GM12864 (cell line): ENCODE measurements at places on chromosomes 4 and X.

- no peak for DNase-seq
Measured at GRCh38 chrX:68846536-68846935, 17.7 kb downstream of the EFNB1 start.

DNA sequence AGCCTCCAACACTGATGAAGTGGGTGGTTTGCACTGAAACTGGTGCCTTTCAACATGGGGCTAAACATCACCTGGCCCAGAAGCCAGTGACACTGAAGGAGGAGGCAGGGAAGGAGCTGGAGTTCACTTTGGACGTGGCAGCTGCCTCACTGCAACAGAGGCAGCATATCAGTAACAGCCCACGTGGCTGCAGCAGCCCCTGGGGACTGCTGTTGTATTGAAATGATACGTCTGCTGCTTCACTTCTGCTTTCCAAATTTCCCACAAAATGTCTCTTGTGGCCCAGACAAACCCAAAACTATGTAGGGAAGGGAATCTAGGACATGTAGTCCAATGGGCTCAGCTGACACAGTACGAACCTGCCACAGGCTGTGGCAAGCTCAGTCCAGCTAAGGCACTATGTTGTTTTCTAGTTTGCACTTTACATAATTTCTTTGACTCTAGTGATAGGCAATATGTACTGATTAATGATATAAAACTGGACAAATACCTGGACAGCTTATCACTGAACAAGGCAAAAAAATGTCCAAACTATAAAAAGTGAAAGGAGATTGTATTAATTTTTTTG lies 84.7 kb upstream of the RAPGEF2 start:
- peak; percentile 51 for DNase-seq

DNA sequence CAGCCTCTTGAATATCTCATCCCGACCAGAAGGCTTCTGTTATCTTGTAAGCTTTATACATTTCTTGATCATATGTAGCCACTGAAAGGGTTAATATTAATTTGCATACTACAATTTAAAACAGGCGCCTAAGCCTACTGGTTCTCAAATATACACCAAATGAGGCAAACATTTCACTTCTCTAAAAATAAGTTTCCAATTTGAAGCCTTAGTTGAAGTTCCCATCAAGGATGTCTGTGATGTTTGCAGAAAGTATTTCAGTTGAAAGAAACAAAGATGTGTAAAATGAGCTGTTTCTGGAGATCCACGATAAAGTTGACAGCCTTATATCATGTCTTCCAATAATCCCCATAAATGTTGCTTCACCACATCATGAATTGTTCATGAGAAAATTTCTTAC lies 70.6 kb downstream of the KIT start:
- no peak for DNase-seq

GRCh38 chrX:99348256-99348655 lies 1061.8 kb downstream of the PCDH19 start:
- no peak for DNase-seq
